ENCODE measurements at places on chromosomes 12 and 14.

GRCh38 chr12:123928274-123928865, 44.3 kb downstream of the CCDC92 start:
- DNase-seq = no peak

DNA sequence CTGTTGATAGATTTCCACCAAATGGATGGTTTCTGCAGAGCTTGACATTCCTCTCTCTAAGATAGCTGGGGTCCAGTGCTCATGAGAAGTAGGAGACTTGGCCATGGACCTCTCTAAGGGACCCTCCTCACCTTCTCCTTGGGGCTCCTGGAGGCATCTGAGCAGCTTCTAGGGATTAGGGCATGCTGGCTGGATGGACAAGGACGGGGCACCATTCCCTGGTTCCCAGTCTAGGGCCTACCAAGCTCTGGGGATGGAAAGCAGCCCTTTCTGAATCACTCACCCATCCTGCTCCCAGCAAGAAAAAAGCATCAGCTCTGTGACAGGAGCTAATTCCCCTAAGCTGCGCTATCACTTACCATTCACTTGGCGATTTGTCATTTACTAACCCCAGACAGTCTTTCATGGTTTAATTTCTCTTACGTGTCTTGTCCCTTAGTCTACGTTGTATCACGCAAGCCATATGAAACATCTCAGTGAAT, 39.5 kb downstream of the VWF start:
- DNase-seq = no peak

DNA sequence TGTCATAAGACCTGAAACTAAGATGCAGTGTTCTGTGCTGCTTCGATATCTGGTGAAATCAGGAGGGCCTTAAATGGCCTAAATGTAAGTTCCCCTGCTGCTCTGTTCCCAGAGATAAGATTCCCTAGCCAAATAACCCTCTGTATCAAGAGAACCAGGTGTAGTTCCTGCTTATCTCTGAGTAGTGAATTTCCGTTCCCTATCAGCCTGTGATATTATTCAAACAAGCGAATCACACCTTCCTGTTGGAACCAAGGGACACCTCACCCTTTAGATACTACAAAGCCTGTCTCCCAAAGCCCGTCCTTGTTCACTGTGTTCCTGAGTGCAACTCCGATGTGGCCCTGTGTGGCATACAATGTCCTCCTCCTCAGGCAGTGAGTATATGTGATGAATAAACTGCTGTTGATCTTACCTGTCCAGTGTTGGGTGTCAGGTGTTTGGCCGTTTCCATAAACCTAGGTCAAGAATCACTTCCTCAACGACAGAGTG, 52.2 kb upstream of the COCH start:
- no peak for DNase-seq

GRCh38 chr14:64612021-64612380, 62.2 kb downstream of the PPP1R36 start:
- peak; percentile 78 for DNase-seq

DNA sequence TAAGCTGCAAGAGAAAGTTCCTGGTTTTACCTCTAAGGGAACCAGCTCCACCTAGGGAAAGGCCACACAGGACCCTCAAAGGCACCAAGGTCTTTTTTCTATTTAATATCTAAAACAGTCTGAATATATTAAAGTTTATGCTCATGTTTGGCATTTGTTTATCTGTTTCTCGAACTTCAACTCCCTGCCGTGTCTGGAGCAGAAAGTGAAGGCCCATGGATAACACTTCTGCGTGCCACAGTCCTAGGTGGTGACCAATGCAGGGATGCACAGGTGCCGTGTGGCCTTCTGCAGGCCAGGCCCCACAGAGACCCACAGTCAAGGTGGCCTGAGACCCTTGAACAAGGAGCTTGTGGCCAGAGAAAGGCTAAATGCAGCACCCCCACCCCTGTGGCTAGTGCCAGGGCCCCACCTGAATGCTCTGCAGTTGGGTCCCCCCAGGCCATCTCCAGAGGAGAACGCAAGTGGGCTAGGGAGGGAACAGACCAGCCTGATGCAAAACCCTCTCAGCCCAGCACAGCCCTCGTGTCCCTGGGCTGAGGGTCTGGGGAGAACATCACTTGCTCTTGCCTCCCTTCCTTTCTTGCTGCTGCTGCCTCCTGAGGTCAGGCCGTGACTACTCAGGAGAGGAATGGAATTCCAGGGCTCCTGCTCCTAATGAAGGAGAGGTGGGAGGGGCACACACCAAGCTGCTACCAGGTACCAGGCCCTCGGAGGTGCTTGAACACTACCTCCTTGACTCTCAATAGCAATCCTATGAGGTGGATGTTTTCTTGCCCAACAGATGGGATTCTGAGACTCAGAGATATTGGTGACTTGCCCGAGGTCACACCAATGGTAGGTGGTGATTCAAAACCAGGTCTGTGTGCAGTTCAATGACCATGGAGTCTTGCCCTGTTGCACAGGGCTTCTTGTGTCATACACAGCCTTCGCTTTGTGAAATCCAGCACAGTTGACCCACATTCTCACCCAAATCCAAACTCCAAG, 45.4 kb downstream of the PSMA6 start:
- no peak for DNase-seq

DNA sequence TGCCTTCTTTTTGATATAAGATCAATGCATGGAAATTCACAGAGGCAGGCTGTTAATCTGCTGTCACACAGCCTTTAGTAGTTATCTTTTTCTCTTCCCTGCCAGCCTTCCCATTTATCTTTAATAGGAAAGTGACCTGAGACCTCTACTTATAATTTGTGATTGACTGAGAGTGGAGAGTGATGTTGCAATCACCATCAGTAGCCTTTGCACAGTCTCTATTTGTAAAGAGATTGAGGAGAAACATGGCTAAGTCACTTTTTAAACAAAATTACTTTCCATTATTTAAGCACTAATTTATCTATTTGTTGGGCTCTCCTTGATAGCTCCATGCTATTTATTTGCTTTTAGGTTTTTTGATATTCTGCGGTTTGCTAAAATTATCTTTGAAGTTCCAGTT, 19.9 kb downstream of the LMNTD1 start:
- DNase-seq = no peak

GRCh38 chr12:11759494-11759878, 110.0 kb downstream of the ETV6 start:
- DNase-seq = no peak

- DNase-seq = peak; percentile 85
Measured at GRCh38 chr12:47032644-47033043, 46.8 kb upstream of the PCED1B start.

- no peak for DNase-seq
Measured at GRCh38 chr12:80559766-80560165, 115.7 kb downstream of the PTPRQ start.

Measured in cardiac fibroblast (primary cell).